Activated CD4-positive, alpha-beta T cell treated with anti-CD3 and anti-CD28 coated beads, Interleukin-2, amount 10 ng/mL, durations not matched to agents 24 days and 14 days (primary cell): ENCODE measurements at places on chromosomes 13 and 19. TPM values are rescaled to one million over a fixed set of nuclear protein-coding genes. Genes with fewer than 3 reads are reported as not detected.

The NFIX gene
- total RNA-seq = 8.3 and 10.4 TPM in 2 replicates

The DLL3 gene
- 2.2 TPM in 2 replicates for total RNA-seq

The ZNF763 gene
- 0.31 and 0.51 TPM in 2 replicates for total RNA-seq

The TMEM59L gene
- not detected in 2 replicates for total RNA-seq

The GPC5 gene
- 0.07 TPM in 1 of 2 replicates, not detected in the other for total RNA-seq

The MCEMP1 gene
- total RNA-seq = not detected in 2 replicates

The SERP2 gene
- not detected in 2 replicates for total RNA-seq

The KIR3DL2 gene
- total RNA-seq = 0.47 and 0.52 TPM in 2 replicates

The ZNF846 gene
- total RNA-seq = 2.2 and 3.4 TPM in 2 replicates

The CLASRP gene
- total RNA-seq = 107 and 111 TPM in 2 replicates

The LILRB2 gene
- not detected in 2 replicates for total RNA-seq

The GARIN5A gene
- 0.21 and 0.68 TPM in 2 replicates for total RNA-seq

The FIZ1 gene
- 20.4 and 21.4 TPM in 2 replicates for total RNA-seq
